EL (cell line): ENCODE measurements at places on chromosomes 5 and 9.

- no peak for DNase-seq
Observed at GRCh38 chr5:98308231-98308630, 465.2 kb upstream of the RGMB start.

GRCh38 chr5:80799041-80799440 lies 144.3 kb upstream of the DHFR start:
- DNase-seq: no peak

GRCh38 chr9:108347463-108348188 lies 508.2 kb downstream of the ACTL7B start:
- DNase-seq: no peak

DNA sequence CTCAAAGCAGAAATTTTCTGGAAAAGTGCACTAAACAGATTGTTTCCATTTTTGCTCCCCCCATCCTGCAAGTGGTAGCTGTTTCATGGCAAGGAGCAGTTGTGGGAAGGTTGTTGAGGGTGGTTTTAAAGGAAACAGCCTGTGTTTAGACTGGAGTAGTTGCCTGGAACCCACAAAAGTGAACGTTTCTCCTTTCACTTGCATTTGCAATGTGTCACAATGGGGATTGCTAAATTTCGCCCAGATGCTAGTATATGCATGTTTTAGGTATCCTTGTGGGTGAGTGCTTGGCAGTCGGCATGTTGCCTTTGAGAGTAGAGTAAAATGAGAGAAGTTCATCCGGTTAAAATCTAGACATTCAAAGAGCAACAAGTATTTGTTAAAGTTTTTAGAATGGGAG lies 1099.9 kb upstream of the DMAC1 start:
- no peak for DNase-seq

DNA sequence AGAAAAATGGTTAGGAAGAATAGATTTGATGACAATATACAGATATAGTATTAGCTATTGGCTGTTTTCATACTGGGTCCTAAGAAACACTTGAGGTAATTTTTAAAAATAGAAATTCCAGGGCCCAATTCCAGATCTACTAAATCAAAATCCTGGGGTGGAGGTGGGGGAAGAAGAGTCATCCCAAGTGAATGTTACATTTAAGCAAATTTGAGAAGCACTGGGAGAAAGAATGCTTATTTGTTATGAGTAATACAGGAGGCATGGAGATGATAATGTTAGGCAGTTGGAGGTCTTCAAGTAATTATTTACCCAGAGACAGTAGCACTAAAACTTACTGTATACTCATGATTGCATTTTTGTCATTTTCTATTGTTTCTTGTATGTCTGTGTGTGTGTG lies 93.0 kb upstream of the DAB2 start:
- peak; percentile 97 for DNase-seq

- DNase-seq: no peak
Observed at GRCh38 chr5:90191352-90192045, 218.1 kb downstream of the CETN3 start.

DNA sequence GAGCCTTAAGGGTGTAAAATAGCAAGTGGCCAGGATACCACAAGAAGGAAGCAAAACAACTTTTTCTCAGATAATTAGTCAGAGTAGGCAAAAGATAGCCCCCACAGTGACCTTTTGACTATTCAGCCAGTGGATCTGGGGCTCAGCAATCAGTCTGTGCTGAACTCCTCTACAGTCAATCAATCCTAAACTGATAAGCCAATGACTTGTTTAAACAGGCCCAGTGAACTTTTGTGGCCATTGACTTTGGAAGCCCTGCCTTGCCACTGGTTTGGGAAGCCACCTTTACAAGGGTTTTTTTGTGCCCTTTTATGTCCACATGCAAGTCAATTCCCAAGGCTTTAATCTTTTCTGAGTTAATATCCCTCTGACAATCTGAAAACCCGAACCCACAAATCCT lies 1565.0 kb upstream of the WWC1 start:
- DNase-seq: no peak

- no peak for DNase-seq
Observed at GRCh38 chr5:160092514-160092913, 26.7 kb downstream of the PWWP2A start.

- DNase-seq: no peak
Observed at GRCh38 chr9:91833878-91834255, 116.2 kb downstream of the ROR2 start.

DNA sequence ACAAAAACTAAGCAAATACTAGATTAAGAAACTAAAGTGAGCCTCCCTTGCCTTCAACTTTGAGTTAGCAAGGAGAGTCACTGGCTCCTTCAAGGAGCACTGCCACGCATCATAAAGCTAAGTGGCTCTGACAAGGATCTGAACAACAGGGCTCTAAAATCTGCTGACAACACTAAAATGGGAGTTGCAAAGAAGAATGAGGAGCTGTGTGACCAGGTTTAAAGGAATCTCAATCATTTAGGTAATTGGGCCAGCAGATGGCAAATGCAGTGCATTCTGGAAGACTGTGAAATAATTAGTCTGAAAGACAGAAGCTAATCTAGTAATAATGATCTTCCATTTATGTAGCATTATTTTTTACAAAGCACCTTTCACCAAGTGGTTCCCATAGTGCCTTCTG lies 297.0 kb upstream of the TAS2R1 start:
- DNase-seq: peak; percentile 64

DNA sequence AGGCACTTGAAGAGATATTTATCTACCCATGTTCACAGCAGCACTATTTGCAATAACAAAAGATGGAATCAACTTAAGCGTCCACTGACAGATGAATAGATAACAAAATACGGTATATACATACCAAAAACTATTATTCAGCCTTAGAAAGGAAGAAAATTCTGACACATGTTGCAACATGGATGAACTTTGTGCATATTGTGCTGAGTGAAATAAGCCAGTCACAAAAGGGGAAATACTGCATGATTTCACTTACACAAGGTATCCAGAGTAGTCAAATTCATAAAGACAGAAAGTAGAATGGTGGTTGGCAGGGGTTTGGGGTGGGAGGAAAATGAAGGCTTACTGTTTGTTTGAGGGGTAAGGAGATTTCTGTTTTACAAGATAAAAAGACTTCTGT lies 66.0 kb downstream of the FBN2 start:
- DNase-seq: no peak

DNA sequence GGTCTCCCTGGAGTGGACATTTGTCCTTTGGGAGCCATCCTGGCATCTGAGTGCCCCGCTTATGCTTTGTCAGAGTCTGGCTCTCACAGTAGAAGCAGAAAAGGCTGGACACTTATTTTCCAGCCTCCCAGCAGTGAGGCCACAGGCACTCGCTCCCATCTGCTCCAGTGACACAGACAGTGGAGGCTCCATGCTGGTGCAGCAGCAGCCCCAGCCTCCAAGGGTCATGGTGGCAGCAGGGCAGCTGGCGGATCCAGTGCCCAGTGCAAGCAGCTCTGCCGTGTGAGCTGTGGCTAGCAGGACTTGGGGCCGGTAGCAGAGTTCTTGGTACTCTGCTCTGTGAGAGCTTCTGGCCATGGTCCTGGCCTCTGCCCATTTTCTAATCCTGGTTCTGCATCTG lies 157.3 kb upstream of the ALDH1B1 start:
- no peak for DNase-seq

- DNase-seq: no peak
Observed at GRCh38 chr9:75482566-75482965, 394.3 kb downstream of the OSTF1 start.

GRCh38 chr5:23675456-23675855 lies 168.0 kb downstream of the PRDM9 start:
- no peak for DNase-seq

DNA sequence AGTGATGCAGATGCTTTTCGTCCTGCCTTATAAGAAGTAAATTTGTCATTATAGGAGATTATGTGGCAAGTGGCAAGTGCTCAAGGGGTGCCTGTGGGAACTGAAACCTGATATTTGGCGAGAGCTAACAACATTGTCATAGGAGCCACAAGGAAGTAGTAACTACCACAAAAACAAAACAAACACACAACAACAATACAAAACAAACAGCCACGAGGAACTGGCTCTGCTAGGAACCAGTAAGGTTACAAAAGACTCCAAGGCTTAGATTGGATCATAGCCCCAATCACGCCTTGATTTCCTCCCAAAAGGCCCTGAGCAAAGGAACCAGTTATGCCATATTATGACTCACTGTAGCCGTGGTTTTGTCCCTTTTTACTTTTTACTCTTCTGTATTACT lies 1045.2 kb downstream of the CDH12 start:
- DNase-seq: no peak

DNA sequence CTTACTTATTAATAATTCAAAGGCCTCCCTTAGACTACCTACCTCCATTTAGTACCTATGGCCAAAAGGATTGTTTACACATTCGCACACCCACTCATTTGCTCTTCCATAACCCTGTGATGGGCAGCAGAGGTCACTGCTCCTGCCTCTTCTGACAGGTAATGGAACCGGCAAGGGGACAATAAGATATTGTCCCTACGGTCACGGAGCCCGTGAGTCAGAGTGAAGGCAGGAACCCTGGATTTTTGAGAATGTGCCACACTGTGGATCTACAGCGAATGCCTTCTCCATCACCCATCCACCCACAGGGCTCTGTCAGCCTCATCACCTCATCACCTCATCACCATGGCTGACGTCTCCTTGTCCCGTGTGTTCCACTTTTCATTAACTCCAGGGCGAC lies 132.3 kb downstream of the MYO10 start:
- no peak for DNase-seq

DNA sequence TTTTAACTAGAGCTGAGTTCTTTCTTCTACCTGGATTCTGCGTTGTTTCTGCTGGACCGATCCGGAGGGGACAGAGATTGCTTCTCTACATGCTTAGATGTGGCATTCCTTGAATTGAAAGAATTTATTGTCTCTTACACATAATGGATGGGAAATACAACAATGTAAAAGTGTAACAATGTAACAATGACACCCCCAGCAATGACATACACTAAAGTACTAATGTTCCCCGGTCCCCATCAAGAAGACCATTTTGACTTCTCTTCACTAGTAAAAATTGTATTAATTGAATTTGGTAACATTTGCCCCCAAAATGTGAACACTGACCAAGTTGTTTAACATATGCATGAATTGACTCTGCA lies 760.2 kb downstream of the TAF11L14 start:
- DNase-seq: no peak

- DNase-seq: no peak
Observed at GRCh38 chr5:39829441-39829840, 404.7 kb upstream of the DAB2 start.

DNA sequence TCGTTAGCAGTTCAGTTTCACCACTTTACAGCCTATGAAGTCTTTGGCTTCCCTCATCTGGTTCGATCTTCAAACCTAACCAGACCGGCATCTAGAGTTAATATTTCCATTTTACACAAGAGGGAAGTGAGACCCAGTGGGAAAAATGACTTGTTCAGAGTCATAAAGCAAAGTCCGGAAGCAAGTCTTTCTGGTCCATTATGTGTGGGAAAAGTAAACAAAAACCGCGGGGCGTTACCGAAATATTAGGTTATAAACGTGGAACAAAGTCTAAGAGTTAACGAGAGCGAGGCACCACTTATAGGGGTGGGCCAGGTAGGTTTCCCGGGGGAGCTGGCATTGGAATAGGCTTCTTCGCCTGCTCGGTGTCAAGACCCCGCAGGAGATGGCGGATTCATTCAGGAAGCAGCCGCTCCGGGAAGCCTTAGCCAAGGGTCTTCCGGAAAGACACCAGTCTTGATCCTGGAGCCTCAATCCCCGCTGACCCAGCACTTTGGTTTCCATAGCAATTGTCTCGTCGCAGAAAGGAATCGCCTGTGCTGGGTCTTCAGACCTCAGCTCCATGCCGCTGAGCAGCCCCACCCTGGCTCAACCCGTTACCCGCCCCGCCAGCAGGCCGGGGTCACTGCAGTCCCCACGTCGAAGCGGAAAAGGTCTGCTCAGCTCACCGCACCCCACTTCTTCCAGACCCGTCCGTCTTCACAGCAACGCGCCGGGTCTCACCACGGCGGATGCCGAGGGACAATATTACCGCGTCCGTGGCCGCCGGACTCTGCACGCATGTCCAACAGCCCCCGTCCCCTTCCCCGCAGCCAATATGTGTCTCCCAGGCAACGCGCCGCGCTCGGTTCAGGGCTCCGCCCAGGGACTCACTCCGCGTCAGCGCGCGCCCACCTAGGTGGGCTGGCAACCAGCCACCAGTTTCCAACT lies at the start of gene C5orf52:
Gene C5orf52, plus strand, starts transcription at position 872 of the 930 bp plus-strand sequence. CDS start 82 bp downstream, outside the sequence.
- DNase-seq: peak; percentile 44

DNA sequence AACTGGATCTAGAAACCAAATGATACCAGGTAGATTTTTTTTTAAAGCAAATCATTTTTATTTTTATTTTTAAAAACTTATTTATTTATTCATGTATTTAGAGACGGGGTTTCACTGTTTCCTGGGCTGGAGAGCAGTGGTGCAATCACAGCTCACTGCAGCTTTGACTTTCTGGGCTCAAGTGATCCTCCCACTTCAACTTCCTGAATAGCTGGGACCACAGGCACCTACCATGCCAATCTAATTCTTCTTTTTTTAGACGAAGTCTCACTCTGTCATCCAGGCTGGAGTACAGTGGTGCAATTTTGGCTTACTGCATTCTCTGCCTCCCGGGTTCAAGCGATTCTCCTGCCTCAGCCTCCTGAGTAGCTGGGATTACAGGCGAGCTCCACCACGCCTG lies 41.3 kb upstream of the CDK20 start:
- DNase-seq: no peak

DNA sequence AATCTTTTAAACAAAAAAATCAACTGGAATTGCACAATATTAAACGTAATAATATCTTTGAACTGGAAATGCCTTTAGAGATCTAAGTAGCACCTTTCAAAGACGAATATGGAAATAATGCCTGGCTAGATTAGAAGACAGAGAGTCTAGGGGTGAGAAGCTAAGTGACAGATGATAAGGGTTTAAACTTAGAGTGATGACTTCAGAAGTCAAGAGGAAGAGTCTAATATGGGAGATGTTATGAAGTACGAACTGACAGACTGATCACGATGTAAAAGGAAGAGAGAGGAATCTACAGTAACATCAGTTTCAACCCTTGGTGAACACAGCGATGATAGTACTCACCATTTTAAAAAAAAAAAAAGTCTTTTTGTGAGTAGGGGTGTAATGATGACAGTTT lies 57.9 kb downstream of the HINT1 start:
- no peak for DNase-seq

DNA sequence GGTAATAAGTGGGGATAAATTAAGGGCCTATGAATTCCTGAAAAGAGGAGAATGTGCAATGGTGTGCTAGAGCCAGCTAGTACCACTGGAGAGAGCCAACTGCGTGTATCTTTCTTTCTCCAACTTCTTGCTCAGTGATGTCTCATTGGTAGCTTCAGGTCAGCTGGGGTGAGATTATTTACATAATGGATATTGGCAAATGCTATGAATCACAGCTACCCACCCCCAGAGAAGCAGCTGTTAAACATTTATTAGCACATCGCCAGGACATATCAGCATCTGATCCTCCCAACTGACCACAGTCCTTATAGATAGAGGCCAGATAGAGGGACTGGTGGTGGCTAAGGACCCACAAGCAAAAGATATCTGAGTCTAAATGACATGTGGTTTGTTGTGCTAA lies 421.3 kb downstream of the ACTL7B start:
- DNase-seq: peak; percentile 37
